ENCODE measurements at places on chromosomes 13 and 19.

- no peak for DNase-seq
These were observed 13.5 kb downstream of the SNRNP70 start for GRCh38 chr19:49098795-49099194.

GRCh38 chr19:4976401-4977298 is 7.7 kb downstream of the KDM4B start:
- DNase-seq, result no peak

DNA sequence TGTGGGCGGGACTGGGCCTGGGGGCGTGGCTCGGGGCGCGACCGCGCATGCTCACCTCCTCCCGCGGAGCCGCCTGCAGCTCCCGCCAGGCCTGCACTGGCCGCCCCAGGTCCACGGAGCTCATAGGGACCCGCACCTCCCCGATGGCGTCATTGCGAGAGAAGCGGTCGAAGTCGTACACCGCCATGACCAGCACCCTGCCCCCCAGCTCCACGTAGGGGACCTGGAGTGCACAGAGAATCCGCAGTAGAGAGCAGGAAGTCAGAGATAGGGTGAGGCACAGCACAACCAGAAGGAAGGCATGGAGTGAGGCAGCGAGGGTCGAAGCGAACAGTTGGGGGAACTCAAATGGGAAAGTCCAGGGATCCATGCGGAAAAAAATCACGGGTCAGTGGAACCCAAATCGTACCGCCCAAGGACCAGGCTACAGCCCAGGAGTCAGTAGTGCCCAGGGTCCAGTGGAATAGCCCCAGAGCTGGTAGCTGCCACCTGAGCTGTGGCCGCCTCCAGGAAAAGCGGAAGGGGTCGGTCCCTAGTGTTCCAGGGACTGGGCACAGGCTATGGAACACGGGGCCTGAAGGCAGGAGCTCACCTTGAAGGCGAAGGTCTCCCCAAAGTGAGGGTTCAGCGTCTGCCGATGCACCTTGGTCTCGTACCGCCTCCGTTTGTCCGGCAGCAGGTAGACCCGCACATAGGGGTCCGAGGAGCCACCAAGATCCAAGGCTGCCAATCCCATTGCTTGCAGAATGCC is 4.8 kb downstream of the SYT5 start:
- no peak for DNase-seq

DNA sequence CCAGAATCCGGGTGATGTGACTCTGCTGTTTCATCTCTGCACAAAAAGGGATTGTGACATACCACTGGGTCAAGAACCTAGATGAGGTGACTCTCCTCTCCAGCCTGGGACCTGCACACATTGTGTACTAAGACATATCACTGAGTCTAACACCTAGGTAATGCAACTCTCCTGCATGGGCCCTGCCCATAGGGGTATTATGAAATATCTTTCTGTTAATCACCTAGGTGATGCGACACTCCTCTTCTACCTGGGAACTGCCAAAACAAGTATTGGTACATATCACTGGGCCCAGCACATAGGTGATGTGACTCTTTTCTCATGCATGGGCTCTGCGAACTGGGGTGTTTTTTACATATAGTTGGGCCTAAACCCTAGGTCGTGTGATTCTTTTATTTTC is 35.5 kb upstream of the ZNF254 start:
- DNase-seq, result no peak

DNA sequence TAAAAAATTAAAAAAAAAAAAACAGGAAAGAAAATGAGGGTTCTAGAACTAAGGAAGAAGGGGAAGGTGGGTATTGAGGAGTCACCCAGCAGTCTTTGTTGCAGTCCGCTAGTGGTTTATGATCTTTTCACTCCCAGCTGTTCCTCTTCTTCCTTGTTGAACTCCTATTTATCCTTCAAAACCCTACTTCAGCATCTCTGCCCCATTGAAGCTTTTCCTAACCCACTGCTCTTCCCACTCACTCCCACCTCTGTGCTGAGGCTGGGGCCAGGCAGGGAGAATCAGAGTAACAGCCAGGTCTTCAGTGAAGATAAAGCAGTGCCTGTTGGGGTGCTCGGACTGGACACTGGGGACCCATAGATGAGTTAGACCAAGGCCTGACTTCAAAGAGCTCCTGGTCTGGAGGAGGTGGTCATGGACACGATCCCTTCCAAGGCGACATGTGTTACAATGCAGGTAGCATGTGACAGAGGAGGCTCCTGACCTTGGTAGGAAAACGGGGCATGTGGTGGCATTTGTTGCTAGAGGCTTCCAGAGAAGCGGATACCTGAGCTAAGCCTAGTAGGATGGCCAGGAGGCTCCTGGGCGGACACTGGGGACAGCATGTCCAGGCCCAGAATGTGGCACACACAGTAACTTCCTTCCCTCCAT is 11.4 kb downstream of the RUVBL2 start:
- DNase-seq, result no peak
